IPS DF 6.9 (cell line): ENCODE measurements at places on chromosomes 11 and 22.
A peak's percentile ranks its signal among the peaks of the same experiment; 100 is the strongest.

- DNase-seq: no peak
- H3K27ac ChIP-seq: no peak overlapping the region
- H3K4me1 ChIP-seq: no peaks in the 10 kb centered on the region
- H3K27me3 ChIP-seq: no peaks in the 10 kb centered on the region
- H3K4me3 ChIP-seq: peak overlapping the region; percentile 75
- H3K36me3 ChIP-seq: peaks cover 9% of the 10 kb centered on the region; the same call in 1 of the 2 replicates
Observed at GRCh38 chr22:28741200-28741784, 328 bp downstream of the CHEK2 start.

GRCh38 chr11:11038352-11038751, 180.5 kb upstream of the ZBED5 start:
- no peaks in the 10 kb centered on the region for H3K27me3 ChIP-seq
- H3K4me3 ChIP-seq: no peak overlapping the region
- no peak for DNase-seq

DNA sequence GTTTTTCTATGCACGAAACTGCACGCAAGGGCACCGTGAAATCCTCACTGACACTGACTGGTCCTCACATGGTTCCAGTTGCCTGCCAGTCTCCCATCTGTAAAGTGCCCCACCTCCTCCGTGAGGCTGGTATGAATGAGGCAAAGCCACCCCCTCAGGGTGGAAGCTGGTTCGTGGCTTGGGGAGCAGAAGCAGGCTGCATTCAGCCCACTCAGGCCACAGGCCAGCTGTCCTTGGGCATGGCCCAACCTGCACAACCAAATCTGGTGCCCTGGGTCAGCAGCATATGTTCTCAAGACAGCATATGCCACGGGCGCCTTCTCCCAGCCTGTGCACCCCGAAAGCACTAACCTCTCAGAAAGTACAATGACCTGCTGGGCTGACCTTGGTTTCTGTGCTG, 29.3 kb downstream of the SERPINH1 start:
- no peaks in the 10 kb centered on the region for H3K36me3 ChIP-seq
- H3K4me3 ChIP-seq: no peak overlapping the region; the same call in 1 of the 2 replicates
- H3K4me1 ChIP-seq: no peaks in the 10 kb centered on the region
- no peaks in the 10 kb centered on the region; the same call in 1 of the 2 replicates for H3K27me3 ChIP-seq
- DNase-seq: no peak
- H3K27ac ChIP-seq: no peak overlapping the region

DNA sequence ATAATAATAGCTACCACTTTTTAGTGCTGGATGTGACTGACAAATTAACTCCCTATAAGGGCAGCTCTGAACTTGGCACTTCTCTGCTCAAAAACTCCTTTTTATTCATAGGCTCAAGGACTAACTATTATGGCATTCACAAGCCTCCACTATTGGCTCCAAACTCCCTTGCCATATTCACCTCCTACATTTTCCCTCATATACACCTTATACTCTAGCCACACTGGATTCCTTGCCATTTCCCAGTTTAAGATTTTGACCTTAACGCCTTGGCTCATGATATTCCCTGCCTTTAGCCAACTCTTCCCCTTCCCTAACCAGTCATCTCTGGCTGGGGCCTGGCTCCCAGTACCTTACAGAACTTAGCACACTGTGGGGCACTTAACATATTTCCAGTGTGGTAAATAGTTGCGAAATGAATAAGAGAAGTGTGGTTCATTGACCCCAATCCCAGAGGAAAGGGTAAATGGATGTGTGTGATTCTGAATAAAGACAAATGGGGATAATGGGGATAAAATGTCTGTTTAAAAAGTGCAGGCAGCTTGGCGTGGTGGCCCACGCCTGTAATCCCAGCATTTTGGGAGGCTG, 40.0 kb upstream of the SORL1 start:
- no peaks in the 10 kb centered on the region for H3K36me3 ChIP-seq
- H3K4me3 ChIP-seq: no peak overlapping the region
- no peak for DNase-seq
- no peaks in the 10 kb centered on the region for H3K27me3 ChIP-seq
- H3K27ac ChIP-seq: no peak overlapping the region

DNA sequence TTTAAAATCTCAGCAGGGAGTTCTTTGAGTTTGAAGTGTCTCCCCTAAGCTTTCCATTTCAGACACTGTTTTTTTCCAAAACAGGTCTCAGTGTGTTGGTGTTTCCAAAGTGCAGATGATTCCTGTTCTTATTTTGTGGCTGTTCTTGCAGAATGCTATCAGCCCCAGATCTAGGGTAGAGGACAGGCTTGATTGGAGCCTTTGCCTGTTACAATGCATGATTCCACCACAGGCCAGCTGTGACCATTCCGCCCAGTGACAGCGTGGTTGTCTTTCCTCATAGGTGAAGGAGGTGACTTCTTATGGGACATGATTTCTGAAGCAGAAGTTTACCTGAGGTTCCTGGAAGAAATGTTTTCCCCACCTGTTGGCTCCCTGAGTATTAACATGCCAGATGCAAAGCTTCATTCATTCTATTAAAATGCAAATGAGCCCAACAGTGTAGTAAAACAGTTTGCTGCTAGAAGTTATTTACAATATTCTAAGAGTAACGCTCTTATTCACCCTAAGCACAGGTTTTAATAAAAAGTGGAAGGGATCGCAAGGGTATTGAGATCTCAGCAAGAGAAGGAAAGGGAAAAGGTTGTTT, 36.9 kb upstream of the BIRC3 start:
- no peaks in the 10 kb centered on the region for H3K4me1 ChIP-seq
- no peak overlapping the region for H3K27ac ChIP-seq
- H3K4me3 ChIP-seq: no peak overlapping the region
- no peaks in the 10 kb centered on the region for H3K27me3 ChIP-seq
- no peaks in the 10 kb centered on the region for H3K36me3 ChIP-seq

GRCh38 chr11:15649371-15650104, 534.8 kb downstream of the INSC start:
- H3K27ac ChIP-seq: no peak overlapping the region
- H3K27me3 ChIP-seq: no peaks in the 10 kb centered on the region
- peaks cover 5% of the 10 kb centered on the region for H3K4me1 ChIP-seq

GRCh38 chr11:46207270-46207669, 70.2 kb upstream of the CREB3L1 start:
- no peak for DNase-seq
- no peak overlapping the region for H3K4me3 ChIP-seq
- H3K27ac ChIP-seq: no peak overlapping the region
- no peaks in the 10 kb centered on the region for H3K36me3 ChIP-seq

- H3K36me3 ChIP-seq: peaks cover 3% of the 10 kb centered on the region; the same call in 1 of the 2 replicates
- no peak overlapping the region for H3K27ac ChIP-seq
- H3K27me3 ChIP-seq: no peaks in the 10 kb centered on the region
Observed at GRCh38 chr22:19808873-19809478, 45.7 kb downstream of the GNB1L start.

- no peaks in the 10 kb centered on the region for H3K27me3 ChIP-seq
- H3K4me3 ChIP-seq: no peak overlapping the region
- no peaks in the 10 kb centered on the region for H3K36me3 ChIP-seq
- H3K4me1 ChIP-seq: no peaks in the 10 kb centered on the region
- no peak overlapping the region for H3K27ac ChIP-seq
- no peak for DNase-seq
Observed at GRCh38 chr11:86775361-86775760, 25.0 kb upstream of the PRSS23 start.

- H3K4me3 ChIP-seq: no peak overlapping the region
- no peaks in the 10 kb centered on the region for H3K27me3 ChIP-seq
- H3K36me3 ChIP-seq: no peaks in the 10 kb centered on the region
- DNase-seq: no peak
Observed at GRCh38 chr11:93903989-93904388, 53.6 kb upstream of the VSTM5 start.

GRCh38 chr11:66915046-66915832, 42.9 kb downstream of the PC start:
- H3K27ac ChIP-seq: no peak overlapping the region
- H3K4me1 ChIP-seq: peaks cover 6% of the 10 kb centered on the region; the same call in 1 of the 2 replicates
- no peaks in the 10 kb centered on the region for H3K36me3 ChIP-seq
- DNase-seq: no peak

GRCh38 chr11:69232821-69233743, 60.9 kb upstream of the MYEOV start:
- no peaks in the 10 kb centered on the region for H3K36me3 ChIP-seq
- H3K27ac ChIP-seq: no peak overlapping the region
- DNase-seq: no peak

DNA sequence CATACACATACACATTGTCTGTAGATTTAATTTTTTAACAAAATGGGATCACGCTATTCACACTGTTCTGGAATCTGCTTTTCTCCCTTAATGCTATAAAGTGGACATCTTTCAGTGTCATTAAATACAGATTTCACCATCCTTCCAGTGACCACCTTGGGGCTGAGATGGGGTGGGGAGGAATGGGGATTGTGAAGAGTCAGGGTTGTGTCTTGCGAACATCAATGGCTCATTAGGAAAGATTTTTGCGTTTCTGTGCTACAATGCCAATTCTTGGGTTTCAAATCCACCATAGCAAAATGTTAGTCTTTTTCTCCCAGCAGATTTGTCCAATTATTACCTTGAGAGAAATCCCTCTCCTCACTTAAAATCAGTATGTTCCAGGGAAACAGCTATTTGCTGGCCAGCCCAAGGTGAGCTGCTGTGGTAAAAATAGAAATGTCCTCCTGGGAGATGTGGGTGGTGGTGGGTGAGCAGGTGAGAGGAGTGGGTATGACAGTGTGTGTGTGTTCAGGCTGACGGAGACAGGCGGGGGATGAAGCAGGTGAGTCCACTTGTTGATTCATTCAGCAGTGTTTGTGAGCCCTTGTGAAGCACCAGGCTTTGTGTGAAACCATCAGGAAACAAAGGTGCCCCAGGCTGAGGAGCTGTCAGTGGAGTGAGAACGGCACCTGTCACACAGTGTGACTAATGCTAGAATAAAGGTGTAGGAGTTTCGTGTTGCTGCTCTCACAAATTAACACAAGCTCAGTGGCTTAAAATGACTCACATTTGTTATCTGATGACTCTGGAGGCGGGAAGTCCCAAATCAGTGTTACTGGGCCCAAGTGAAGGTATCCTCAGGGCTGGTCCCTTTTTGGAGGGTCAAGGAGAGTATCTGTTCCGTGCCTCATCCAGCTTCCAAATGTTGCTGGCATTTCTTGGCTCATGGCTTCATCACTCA, 1.7 kb upstream of the CBX6 start:
- H3K27ac ChIP-seq: no peak overlapping the region
- H3K27me3 ChIP-seq: no peaks in the 10 kb centered on the region
- peaks cover 5% of the 10 kb centered on the region; the same call in 1 of the 2 replicates for H3K36me3 ChIP-seq
- peaks cover 4% of the 10 kb centered on the region; the same call in 1 of the 2 replicates for H3K4me1 ChIP-seq
- DNase-seq: no peak

DNA sequence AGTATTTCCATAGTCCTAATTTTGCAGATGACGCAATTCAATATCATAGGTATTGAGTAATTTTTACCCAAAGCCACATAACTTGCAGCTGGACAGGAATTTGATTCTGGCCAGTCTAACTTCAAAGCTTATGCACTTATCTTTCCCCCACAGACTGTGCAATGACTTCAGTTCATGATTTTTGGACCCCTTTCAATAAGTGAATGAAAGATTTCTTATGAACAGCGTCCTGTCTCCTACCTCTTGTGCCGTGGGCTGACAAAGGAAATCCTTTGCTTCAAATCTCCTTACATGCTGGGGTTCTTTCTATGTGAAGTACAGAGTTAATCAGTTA, 217.7 kb upstream of the KIRREL3 start:
- no peaks in the 10 kb centered on the region for H3K4me1 ChIP-seq
- no peak overlapping the region for H3K27ac ChIP-seq
- 0 out of 2 replicates have a peak, but pooled peaks cover 3% of the 10 kb centered on the region for H3K36me3 ChIP-seq
- H3K27me3 ChIP-seq: no peaks in the 10 kb centered on the region
- no peak for DNase-seq
- no peak overlapping the region for H3K4me3 ChIP-seq

DNA sequence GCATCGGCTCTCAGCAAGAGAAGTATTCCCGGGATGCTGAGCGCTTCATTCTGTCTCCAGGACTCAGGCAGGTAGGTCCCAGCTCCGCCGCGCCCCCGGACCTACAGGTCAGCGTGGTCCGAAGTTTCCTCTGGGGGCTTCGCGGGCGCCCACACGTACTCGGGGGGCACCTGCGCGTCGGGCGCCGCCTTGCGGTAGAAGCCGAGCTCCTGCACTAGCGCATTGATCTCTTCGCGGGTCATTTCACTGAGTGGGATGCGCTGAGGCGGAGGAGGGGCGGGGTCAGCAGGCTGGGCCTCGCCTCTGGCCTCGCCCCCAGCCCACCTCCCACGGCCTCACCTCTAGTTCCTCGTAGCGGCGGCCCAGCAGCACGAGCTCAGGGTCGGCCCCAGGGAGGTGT, 2.5 kb downstream of the SELENOM start:
- H3K27me3 ChIP-seq: peaks cover 10% of the 10 kb centered on the region; the same call in 1 of the 2 replicates
- H3K4me3 ChIP-seq: no peak overlapping the region
- DNase-seq: no peak
- H3K36me3 ChIP-seq: no peaks in the 10 kb centered on the region

- no peak overlapping the region for H3K27ac ChIP-seq
- DNase-seq: no peak
- no peaks in the 10 kb centered on the region for H3K4me1 ChIP-seq
- no peak overlapping the region for H3K4me3 ChIP-seq
- no peaks in the 10 kb centered on the region for H3K27me3 ChIP-seq
Observed at GRCh38 chr11:105915021-105915420, 107.0 kb downstream of the MSANTD4 start.

GRCh38 chr11:70072861-70073755, 5.0 kb upstream of the ANO1 start:
- no peaks in the 10 kb centered on the region for H3K36me3 ChIP-seq
- peaks cover 13% of the 10 kb centered on the region for H3K4me1 ChIP-seq
- H3K4me3 ChIP-seq: no peak overlapping the region
- H3K27me3 ChIP-seq: peaks cover 18% of the 10 kb centered on the region; the same call in 1 of the 2 replicates

GRCh38 chr11:18536209-18536608, 9.5 kb upstream of the TSG101 start:
- no peaks in the 10 kb centered on the region for H3K36me3 ChIP-seq
- DNase-seq: no peak

GRCh38 chr11:134038897-134039470, 29.9 kb upstream of the JAM3 start:
- H3K4me1 ChIP-seq: 0 out of 2 replicates have a peak, but pooled peaks cover 2% of the 10 kb centered on the region
- H3K27me3 ChIP-seq: no peaks in the 10 kb centered on the region
- no peak overlapping the region for H3K4me3 ChIP-seq
- no peak overlapping the region for H3K27ac ChIP-seq
- no peak for DNase-seq
- H3K36me3 ChIP-seq: no peaks in the 10 kb centered on the region

DNA sequence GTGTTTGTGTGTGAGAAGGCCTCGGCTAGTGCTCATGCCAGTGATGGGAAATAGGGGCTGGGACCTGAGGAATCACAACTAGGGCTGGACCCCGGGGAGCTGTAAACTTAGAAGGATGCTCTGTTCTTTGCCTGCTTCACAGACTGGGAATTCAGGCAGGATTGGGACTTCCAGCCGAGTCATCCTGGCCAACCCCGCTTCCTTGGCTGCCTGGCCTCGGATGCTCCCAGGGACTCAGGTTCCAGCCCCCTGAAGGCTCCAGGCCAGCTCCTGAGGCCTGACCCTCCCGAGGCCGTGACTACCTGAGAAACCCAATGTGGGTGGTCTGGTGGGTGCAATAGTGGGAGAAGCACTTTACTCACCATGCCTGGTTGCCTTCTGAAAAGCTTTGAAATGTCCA, 44.7 kb downstream of the IRAG1 start:
- H3K27ac ChIP-seq: no peak overlapping the region
- H3K27me3 ChIP-seq: no peaks in the 10 kb centered on the region
- H3K36me3 ChIP-seq: no peaks in the 10 kb centered on the region
- no peak for DNase-seq
- 0 out of 2 replicates have a peak, but pooled peaks cover 1% of the 10 kb centered on the region for H3K4me1 ChIP-seq
- no peak overlapping the region for H3K4me3 ChIP-seq
